ENCODE measurements at places on chromosomes 3 and 15.

- no peak for DNase-seq
Observed at GRCh38 chr15:40600956-40601355, 6.9 kb downstream of the KNL1 start.

DNA sequence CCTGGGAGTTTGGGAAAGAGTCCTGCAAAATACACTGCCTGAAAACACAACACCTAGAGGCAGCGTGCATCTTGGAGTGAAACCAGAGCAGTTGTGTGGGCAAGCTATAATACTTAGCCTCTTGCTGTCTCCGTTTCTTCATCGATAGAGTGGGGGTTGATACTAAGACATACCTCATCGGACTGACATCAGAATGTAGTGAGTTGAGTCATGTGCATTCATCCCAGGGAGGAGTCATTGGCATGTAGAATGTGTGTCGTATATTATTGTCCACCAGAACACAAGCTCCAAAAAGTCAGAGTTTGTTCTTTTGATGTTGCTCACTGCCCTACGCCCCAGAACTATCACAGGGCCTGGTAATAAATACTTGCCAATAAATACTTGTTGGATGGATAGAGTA is 4.3 kb downstream of the SNTN start:
- DNase-seq: peak; percentile 62

DNA sequence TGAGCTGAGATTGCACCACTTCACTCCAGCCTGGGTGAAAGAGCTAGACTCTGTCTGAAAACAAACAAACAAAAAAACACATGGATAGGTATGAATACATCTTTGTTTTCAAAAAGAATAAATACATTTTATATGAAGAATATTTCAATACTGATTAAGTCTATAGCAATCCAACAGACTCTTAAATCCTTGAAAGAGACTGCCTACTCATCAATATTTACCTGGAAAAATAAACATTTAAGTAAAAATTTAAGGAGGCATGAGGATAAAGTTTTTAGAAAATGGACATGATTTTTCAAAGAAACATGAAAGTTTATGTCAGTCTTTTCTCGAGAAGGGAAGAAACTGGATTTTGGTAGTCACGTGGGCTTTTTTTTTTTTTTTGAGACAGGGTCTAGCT is 5.4 kb downstream of the NKIRAS1 start:
- no peak for DNase-seq

- DNase-seq: no peak
Observed at GRCh38 chr15:62079594-62079993, 12.8 kb downstream of the C2CD4A start.

- peak; percentile 24 for DNase-seq
Observed at GRCh38 chr3:28924744-28925360, 356.0 kb upstream of the RBMS3 start.

DNA sequence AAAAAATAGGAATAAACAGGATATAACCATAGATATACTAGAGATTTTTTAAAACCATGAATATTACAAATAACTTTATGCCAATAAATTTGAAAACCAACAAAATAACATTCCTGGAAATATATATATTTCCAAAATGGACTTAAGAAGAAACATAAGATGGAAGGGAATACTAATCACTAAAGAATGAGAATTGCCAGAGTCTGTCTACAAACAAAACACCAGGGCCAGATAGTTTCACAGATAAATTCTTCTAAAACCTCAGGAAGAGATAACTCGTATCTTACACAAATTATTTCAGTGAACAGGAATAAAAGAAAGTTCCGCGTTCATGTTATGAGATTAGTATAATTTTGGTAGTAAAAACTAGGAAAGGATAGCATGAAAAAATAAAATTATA is 107.3 kb downstream of the HERC1 start:
- DNase-seq: no peak

- DNase-seq: no peak
Observed at GRCh38 chr3:12944413-12944812, 103.0 kb upstream of the RPL32 start.

- no peak for DNase-seq
Observed at GRCh38 chr3:131402391-131403039, 20.9 kb downstream of the NUDT16 start.

- DNase-seq: peak; percentile 22
Observed at GRCh38 chr15:28123408-28124023, 24.4 kb upstream of the OCA2 start.

DNA sequence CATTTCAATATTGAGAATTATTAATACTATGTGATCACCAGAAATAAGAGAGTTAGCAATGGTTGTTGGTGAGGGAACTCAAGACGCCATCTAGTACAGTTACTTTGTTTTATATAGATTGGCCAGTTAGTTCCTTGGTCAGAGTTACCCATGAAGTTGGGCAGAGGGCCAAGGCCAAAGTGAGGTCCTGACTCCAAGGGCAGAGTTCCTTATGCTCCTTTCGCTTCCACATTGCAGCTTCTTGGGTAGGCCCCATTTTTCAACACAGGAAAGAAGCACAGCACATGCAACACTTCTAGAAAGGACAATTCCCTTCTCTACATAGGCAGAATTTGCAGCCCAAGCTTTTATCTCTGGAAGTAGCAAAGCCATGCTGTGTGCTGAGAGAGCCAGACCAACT is 178.6 kb downstream of the KCNAB1 start:
- no peak for DNase-seq

DNA sequence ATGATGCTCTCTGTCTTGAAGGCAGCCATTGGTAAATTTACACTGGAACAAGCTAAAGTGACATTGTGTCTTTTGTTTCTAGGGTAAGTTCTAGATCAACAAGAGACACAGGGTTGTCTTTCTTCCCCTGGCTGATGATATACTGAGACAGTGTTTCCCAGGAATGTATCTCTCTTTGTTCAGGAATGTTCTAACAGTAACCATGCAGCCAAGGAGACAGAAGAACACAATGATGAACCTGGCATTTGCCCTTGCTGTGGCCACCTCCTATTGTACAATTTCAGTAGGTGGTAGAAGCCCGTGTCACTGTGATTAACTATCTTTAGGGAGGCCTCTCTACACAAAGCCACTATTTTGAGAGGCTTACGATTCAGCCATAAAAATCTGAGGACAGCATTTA is 130.7 kb downstream of the LRTM1 start:
- DNase-seq: no peak

DNA sequence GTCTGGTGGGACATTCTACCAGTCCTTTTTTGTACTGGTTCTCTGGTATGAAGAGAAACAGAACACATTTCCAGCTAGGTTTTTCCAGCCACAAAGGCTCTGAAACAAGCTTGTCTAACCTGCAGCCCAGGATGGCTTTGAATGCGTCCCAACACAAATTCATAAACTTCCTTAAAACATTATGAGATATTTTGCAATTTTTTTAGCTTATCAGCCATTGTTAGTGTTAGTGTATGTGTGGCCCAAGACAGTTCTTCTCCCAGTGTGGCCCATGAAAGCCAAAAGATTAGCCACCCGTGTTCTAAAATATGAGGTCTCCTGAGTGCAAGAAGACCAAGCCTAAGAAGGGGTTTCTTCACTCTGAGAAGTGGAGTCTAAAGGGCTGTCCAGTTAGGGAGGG is 18.4 kb upstream of the TIMP4 start:
- no peak for DNase-seq

DNA sequence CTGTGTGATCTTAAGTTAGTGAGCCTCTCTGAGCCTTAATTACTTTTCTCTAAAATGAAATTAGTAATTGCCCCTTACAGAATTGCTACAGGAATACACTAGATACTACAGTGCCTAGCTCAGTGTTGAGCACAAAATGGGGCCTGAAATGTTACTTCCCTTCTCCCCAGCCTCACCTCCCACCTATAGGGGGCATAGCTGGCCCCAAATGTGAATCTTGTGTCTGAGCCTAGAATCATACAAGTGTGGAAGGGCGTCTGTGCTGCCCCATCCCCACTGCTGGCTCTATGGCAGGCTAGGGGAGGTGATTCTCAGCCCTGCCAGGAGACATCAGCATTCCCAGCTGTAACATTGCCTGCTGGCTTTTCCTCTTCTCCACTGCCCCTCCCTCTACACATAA is 42.7 kb downstream of the IFT122 start:
- no peak for DNase-seq

DNA sequence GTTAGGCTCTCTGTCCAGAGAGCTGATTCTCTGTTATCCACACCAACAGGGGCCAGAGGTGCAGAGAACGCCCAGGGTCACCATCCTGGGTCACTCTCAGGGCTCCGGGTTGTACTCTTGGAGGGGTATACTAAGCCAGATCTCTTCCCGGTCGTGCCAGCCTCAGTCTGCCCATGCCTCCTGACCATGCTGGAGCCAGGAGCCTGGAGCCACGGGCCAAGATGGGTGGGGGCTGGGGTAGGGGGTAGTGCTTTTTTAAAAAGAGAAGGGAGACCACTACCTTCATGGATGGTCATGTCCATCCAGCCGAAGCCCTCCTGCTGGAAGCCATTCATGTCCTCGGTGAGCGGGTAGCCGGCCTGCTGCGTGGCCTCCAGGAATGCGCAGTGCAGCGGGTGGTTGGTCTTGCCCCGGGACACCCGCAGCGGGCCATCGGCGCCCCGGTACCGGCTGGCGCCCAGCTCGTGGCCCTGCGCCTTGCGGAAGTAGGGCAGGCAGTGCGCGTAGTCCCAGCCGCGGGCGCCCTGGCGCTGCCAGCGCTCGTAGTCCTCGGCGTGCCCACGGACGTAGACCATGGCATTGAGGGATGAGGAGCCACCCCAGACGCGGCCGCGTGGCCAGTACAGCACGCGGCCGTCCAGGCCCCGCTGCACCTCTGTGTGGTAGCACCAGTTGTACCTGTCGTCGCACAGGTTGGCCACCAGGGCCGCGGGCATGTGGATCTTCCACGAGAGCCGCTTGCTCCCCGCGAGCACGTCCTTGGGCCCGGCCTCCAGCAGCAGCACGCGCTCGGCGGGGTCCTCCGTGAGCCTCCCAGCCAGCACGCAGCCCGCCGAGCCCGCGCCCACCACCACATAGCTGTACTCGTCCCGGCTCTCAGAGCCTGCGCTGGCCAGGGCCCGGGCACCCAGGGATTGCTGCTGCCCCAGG is 22.9 kb downstream of the CHDH start:
- no peak for DNase-seq

GRCh38 chr3:47423548-47424145 is 42.8 kb downstream of the PTPN23 start:
- DNase-seq: no peak

- DNase-seq: no peak
Observed at GRCh38 chr3:115633467-115633866, 10.2 kb downstream of the GAP43 start.

DNA sequence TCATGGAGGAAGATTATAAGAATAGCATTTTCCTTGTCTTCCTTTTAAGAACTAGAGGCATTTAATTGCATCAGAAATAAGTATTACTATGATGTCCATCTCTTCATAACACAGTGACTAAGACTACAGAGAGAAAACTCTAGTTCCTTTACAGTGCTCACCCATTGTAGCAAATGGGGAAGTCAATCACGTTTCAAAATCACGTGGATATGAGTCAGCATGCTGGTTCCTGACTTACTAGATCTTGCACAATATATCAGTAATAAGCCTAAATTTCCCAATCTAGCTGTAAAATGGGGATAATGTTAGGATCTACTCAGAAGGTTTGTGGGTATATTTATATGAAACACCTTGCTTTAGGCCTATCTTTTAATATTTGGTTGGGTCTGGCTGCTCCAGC is 254.8 kb upstream of the EOMES start:
- DNase-seq: peak; percentile 71

GRCh38 chr3:5756443-5756842 is 568.9 kb downstream of the EDEM1 start:
- no peak for DNase-seq

DNA sequence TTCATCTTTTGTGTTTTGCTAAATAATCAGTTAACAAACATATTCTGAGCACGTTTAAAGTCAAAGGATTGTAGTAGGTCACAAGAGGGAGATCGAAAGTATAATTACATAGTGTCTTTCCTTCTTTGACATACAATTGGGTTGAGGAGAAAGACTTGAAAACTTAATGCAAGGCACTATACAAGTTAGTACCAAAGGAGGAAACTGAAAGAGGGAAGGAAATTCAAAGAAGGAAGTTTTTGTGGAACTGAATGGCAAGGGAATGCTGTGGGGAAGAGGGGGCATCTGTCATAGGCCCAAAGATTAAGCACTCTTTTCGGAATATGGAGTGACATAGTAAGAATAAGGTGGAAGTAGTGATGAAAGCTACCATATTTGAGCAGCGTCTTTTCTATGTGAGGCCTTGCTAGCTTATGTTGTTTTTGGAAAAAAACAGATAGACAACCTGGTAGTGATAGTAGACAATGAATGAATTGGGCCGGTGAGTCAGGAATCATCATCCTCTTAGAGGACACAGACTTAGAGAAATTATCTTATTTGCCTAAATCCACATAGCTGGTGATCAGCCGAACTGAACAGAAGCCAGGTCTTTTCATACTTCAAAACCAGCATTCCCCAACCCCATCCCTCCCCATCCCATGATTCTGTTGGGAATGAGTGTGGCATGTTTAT is 10.2 kb downstream of the MBNL1 start:
- no peak for DNase-seq
